ENCODE measurements at places on chromosomes 7 and 10. TPM values are rescaled to one million over a fixed set of nuclear protein-coding genes. Genes with fewer than 3 reads are reported as not detected.

DNA sequence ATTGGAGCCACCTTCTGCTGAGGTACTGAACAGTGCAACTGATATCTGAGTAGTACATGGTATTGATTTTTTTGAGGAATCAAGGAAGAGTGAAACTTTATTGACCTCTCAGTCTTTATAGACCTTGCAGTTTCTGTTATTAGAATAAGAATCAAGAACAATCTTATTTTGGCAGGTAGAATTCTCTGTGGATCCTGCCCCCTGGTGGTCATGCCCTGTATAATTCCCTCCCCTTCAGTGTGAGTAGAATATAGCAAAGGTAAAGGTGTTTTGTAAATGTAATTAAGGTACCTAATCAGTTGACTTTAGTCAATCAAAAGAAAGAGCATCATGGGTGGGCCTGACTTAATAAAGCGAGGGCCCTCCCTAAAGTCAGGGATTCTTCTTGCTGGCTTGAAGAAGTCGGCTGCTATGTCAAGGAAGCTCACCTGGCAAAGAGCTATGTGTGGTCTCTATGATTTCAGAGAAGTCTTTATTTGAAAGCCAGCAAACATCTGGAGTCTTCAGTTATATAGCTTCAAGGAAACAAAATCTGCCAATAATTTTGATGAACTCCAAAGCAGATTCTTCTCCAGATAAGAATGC, 142.8 kb downstream of the LSM5 start:
- peak; percentile 36 for DNase-seq

DNA sequence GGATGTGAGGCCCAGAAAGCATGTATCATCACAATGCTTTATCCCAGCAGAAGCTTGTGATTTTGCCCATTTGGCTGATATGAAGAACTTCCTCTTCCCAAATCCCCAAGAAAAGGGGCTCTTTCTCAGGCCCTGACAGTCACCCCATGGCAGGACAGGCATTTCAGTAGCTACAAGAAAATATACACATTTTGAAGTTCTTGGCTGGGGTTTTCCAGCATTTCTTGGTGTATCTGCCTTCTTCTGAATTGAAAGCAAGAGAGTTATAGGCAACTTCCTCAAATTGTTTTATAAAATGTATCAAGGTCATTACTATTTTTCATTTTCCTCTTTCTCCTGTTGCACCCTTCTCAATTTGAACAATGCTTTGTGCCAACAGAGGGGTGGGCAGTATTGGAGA, 63.3 kb upstream of the PDLIM1 start:
- DNase-seq = no peak

DNA sequence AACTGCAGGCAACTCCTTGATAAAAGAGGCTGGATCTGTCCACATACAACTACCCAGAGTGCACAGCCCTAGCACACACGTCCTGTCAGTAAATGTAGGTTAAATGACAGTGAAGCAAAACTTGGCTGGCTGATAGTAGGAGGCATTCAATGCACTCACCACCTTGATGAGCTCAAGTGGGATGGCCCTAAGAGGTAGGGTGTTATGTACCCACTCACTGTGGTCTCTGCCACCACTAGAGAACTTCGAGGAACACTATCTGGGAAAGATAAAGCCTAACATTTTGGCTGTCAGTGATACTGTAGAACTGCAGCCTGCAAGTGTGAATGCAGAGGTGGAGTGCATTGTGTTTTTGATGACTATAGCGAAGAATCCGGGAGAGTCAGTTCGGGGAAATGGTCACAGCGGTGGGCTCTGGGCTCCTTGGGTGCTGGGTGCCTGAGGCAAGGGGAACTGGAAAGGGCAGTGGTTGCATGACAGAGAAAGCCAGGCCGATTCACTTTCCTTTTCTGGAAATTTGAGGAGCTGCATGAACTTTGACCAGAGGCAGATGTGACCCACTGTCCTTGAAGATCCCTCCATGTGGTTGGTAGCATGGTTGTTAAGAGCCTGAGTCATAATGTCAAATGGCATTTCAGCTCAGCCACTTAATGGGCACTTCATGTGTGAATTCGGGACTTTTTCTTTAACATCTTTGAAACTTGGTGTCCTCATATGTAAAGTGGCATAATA, 93.1 kb upstream of the ZPBP start:
- DNase-seq = no peak

The FOXI2 gene
- not detected for total RNA-seq

GRCh38 chr10:132535065-132535651, 2.4 kb upstream of the INPP5A start:
- no peak for DNase-seq

DNA sequence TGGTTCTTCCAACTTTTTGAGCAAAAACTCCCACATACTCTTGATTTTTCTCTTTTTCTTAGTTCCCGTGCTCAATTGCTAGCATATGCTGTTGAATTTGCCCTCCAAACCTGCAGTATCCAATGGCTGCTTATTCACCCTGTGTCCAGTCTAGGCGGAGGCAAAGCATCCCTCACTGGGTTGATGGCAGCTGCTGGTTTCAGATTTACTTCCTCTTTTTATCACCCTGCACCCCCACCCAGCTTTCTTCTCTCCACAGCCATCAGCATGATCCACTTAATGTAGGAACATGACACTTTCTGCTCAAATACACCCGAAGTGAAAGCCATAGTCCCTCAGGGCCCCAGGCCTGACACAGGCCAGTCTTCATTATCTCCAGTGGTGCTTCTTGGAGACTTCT, 87.6 kb upstream of the ADARB2 start:
- DNase-seq = no peak

Measured in neural crest cell (in vitro differentiated cells).